ENCODE measurements at places on chromosomes 5 and 9. TPM values are rescaled to one million over a fixed set of nuclear protein-coding genes. Genes with fewer than 3 reads are reported as not detected.

The SLC38A9 gene
- polyA plus RNA-seq: 38.3 TPM

The WDR31 gene
- 5.0 TPM for polyA plus RNA-seq

The AP3B1 gene
- 68.9 TPM for polyA plus RNA-seq

The FBN2 gene
- polyA plus RNA-seq: 88.2 TPM

The ORM2 gene
- not detected for polyA plus RNA-seq

The CDH10 gene
- polyA plus RNA-seq: 4.8 TPM

The SPINK4 gene
- not detected for polyA plus RNA-seq

The MEF2C gene
- polyA plus RNA-seq: 38.4 TPM

The RAB3C gene
- polyA plus RNA-seq: 1.9 TPM

GRCh38 chr9:129350143-129350935 lies 172.3 kb upstream of the IER5L start:
- no peak for DNase-seq

- no peak for DNase-seq
These were observed 105.1 kb downstream of the MED10 start for GRCh38 chr5:6273090-6273735.

- DNase-seq: peak; percentile 54
These were observed 153.8 kb downstream of the ARL15 start for GRCh38 chr5:54156577-54156976.

DNA sequence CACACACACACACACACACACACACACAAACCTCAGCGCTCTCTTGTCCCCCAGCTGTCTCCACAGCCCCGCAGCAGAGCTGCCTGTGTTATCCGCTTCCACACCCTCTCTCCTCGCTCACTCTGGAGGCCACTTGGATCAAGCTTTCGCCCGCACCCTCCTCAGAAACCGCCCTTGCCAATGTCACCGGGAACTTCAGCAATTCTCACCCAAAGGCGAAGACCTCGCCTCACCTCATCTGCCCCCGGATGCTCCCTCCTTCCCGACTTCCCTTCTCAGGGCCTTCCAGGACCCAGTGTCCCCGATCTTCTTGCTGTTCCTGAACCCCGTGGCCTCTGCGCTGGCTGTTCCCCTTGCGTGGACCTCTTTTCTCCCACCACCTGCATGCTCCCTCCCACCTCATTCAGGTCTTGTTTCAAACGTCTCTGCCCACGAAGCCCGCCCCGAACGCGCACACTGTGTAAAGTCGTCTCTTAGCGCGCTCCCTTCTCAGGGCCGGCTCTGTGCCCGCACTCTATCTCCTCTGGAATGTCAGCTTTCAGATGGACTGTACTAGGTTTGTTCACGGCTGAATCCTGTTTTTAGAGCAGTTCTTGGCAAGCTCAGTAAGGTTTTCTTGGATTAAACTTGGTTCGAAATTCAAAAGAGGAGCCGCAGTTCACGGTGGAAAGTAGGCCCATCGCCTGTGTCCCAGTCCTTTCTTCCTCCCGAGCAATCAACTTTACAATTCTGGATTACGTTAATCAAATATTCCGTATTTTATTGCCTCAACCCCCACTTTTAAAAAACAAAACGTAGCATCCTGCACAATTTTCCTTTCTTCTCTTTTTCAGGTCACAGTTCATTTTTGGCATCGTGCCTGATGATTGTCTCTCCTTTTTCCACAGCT lies 1.0 kb upstream of the TRIM7 start:
- DNase-seq: no peak

- DNase-seq: no peak
These were observed 6.5 kb downstream of the TNPO1 start for GRCh38 chr5:72822944-72823343.

DNA sequence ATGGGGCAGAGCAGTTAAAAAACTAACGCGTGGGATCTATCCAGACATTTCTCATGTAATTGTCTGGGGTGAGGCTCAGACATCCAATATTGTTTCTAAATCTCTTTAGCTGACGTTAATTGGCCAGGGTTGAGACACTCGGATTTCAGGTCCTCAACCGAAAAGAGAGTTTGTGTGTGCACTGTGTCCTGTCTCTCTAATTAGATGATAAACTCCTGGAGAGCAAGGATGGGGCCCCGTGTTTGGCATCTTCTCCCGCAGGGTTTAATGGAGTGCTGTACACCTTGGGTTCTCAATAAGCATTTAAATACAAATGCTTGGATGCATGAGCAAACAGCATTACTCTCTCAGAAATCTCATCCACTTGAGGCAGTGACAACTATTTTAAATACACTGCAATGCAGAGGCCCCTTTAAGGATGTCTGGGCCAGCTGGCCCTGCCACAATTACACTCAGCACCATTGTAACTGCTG lies 139.6 kb downstream of the MTX3 start:
- DNase-seq: no peak

DNA sequence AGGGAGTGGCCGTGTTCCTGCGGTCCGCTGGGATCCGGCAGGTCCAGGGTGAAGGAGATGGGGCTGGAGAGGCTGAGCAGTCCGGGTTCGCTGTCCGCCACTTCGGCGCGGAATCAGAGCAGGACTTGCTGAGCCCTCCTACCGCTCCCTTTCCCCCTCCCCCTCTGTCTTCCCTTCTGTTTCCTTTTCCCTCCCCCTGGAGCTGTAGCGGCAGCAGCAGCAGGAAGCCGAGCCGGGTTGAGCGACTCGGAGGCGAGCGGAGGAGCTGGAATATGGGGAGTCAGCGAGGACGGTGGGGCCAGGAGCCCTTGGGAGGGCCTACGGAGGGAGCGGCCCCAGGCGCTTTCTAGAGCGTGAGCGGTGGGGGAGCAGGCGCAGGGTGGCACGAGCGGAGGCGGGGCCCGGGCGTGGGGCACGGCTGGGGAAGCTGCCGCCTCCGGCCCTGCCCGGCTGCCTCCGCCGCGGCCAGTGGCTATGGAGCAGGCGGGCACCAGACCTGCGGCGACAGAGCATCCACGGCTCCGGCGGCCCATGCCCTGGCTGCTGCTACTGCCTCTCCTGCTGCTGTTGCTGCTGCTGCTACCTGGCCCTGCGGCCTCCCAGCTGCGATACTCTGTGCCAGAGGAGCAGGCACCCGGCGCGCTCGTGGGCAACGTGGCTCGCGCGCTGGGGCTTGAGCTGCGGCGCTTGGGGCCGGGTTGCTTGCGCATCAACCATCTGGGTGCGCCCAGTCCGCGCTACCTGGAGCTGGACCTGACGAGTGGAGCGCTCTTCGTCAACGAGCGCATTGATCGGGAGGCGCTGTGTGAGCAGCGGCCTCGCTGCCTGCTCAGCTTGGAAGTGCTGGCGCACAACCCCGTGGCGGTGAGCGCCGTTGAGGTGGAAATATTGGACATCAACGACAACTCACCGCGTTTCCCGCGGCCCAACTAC lies at the start of gene PCDHAC2:
TSS of gene PCDHAC2 (plus strand) at position 184 of the 933 bp plus-strand sequence. CDS start at position 475, 291 bp downstream.
- DNase-seq: peak; percentile 34

DNA sequence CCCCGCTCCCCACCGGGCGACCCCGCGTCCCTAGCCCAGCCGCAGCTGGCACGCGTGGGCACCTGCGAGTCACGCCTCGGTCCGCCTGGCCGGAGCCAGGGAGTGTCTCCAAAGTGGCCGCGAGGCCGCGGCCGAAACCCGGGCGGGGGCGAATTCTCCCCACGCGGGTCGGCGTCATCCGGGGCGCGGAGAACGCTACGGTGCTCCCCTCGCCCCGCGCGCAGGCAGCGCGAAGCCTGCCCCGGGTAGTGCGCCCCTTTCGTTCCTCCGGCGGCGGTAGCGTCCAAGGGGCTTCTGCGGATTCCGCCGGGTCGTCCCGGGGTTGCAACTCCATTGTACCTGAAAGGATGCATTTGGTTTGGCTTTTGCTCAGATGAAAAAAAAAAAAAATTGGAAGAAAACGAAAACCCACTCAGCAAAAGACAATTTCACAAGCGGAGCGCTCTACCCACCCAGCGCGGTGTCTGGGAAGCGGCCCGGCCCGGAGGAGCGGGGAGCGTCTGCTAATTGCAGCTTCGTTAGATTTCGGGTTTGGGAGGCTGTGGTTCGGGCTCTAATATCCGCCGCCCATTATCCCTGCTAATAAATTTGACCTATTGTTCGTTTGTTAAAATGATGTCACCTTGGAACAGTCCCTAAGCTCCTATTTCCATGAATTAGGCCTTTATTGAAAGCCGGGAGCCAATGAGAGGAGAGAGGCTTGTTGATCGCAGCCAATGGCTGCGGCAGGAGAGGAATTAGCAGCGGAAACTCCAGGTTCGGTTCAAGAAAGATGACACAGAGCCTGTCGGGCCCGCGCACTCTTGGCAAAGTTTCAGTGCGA lies at the start of gene TLX3:
TSS of gene TLX3 (plus strand) at position 796 of the 823 bp plus-strand sequence. CDS start 118 bp downstream, outside the sequence.
- DNase-seq: peak; percentile 53

- no peak for DNase-seq
These were observed 753 bp upstream of the STC2 start for GRCh38 chr5:173328844-173329490.

GRCh38 chr9:123290764-123291163 lies 22.4 kb upstream of the STRBP start:
- no peak for DNase-seq

- peak; percentile 61 for DNase-seq
These were observed 20.4 kb downstream of the ANKS6 start for GRCh38 chr9:98775831-98776441.
